ENCODE measurements at places on chromosomes 1 and 21.

DNA sequence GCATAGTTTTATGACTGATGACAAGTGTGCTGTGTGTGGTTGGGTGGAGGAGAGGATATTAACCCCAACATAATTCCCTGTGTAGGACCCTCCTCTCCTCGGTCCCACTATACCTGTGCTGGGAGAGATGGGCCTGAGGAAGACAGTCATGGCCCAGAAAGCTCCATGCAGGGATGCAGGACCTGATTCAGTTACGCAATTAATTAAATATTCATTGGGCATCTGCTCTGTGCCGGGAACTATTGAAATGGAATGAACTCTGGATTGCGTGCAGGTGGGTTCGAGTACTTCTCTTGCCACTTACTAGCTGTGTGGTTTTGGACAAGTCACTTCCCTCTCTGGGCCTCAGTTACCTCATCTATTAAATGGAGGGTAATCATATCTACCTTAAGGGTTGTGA is 74.6 kb downstream of the CD247 start:
- no peak for DNase-seq

DNA sequence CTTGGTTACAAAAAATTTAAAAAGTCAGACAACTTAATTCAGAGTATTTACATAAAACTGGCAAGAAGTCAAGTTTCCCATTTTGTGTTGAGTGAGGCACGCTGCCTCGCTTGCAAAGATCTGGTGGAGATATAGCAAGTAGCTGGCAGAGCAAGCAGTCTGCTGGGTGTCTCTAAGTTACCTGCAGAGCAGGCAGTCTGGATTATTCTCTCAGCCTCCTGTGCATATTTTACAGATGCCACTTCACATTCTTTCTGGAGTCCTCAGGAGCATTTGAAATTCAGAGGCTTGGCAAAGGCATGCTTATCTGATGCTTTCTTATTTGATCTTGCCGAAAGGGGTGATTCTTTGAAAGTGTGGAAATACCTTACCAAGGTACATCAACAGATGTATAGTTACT is 640.4 kb upstream of the ADGRL4 start:
- DNase-seq, result no peak

DNA sequence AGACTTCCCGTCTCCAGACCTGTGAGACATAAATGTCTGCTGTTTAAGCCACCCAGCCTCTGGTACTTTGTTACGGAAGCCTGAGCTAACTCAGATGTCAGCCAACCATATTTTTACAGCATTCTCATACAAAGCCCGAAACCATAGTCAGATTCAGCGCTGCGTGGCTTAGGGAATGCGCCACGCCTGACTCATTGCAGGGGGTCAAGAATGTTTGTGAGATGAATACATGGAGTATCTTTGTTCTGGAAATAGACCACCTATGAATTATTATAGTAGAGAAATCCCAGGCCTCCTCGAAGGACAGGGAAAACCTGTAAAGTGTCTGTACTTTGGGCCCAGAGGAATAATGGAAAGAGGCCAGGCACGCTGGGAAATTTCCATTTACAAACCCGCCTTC is 434.8 kb downstream of the CAMTA1 start:
- no peak for DNase-seq

- DNase-seq, result no peak
Measured at GRCh38 chr1:43285269-43285990, at the start of gene C1orf210. TSS of gene C1orf210 (minus strand) at chr1:43285581. CDS start at chr1:43283270, 2,311 bp downstream.

DNA sequence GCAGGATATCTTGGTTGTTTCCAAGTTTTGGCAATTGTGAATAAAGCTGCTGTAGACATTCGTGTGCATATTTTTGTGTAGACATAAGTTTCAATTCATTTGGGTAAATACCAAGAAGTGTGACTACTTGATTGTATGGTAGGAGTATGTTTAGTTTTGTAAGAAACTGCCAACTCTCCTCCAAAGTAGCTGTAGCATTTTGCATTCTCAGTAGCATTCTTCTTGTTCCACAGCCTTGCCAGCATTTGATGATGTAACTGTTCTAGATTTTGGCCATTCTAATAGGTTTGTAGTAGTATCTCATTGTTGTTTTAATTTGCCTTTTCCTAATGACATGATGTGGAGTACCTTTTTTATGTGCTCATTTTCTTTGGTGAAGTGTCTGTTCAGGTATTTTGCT is 38.6 kb upstream of the PLA2G4A start:
- DNase-seq, result no peak

GRCh38 chr1:59016390-59016789 is 232.5 kb upstream of the JUN start:
- no peak for DNase-seq

DNA sequence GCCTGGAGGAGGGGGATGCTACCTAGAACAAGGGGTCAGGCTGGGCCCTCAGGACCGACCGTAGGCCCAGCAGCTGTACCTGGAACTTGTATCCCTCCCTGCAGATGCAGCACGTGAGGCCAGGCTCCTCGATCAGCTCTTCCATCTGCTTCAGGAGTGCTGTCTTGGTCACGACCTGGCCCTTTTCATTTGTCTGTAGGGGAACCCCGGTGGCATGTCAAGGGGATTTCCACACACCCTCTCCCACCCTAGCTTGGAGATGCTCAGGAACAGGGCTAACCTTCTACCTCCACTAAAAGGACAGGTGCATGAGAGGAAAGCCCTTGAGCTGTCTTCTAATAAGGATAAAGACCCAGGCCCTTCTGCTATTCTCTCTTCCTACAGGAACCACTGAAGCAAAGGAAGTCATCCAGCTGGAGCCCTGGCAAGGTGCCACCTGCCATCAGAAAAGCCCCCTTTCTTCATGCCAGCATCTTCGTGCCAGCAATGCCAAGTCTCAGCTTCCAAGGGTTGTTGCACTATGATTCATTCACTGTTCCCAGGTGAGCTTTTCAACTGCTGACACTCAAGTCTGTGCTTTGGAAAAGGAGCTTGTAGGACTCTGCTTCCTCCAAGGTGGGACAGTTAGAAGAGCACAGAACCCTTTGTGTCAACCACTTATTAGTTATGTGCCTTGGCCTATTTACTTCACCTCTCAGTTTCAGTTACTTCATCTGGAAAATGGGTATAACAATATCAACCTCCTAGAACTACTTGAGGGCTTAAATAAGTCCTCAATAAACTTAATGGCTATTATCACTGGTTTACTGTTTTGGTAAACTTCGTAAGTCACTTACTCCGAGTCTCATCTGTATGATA is 122.1 kb downstream of the UBR4 start:
- no peak for DNase-seq
